Activated CD8-positive, alpha-beta memory T cell treated with anti-CD3 and anti-CD28 coated beads, Interleukin-2, amount 10 ng/mL, durations not matched to agents 7 days and 5 days (primary cell): ENCODE measurements at places on chromosomes 3 and 15. TPM values are rescaled to one million over a fixed set of nuclear protein-coding genes. Genes with fewer than 3 reads are reported as not detected.

The SHC4 gene
- 9.8 TPM for total RNA-seq

GRCh38 chr15:26805470-26805869, 32.6 kb upstream of the GABRB3 start:
- H3K27ac ChIP-seq = no peak overlapping the region
- no peaks in the 10 kb centered on the region for H3K36me3 ChIP-seq
- H3K4me1 ChIP-seq = no peaks in the 10 kb centered on the region

DNA sequence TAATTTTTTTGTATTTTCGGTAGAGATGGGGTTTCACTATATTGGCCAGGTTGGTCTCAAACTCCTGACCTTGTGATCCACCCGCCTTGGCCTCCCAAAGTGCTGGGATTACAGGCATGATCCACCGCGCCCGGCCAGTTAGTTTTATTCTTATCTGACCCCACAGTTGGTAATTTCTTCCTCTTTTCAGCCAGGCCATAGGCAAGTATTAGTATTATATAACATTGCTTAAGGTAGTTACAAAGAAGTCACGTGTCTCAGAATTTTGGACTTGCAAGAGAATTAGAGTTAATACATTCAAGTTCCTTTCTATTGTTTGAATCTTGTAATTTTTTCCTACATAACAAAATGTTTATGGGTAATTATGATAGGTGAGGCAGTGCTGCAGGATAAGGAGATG, 334.8 kb downstream of the LPP start:
- no peak overlapping the region for H3K27ac ChIP-seq
- H3K4me1 ChIP-seq = no peaks in the 10 kb centered on the region
- peaks cover 33% of the 10 kb centered on the region for H3K36me3 ChIP-seq
- no peak for DNase-seq

DNA sequence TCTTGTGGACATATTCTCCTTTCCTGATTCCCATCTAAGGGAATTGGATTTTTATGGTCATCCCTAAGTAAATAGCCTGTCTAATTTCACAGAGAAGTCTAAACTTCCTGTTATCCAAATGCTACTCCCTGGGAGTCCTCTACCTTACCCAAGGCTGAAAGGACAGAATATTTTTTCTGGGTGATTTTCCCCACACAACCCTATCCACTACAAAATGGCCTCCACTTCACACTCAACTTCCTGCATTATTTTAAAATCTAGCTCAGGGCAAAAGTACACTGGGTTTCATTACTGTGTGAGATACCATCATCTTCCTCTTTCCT, 77.5 kb upstream of the ABI3BP start:
- no peak overlapping the region for H3K4me3 ChIP-seq
- DNase-seq = no peak
- H3K4me1 ChIP-seq = no peaks in the 10 kb centered on the region
- H3K27me3 ChIP-seq = peaks cover 19% of the 10 kb centered on the region

DNA sequence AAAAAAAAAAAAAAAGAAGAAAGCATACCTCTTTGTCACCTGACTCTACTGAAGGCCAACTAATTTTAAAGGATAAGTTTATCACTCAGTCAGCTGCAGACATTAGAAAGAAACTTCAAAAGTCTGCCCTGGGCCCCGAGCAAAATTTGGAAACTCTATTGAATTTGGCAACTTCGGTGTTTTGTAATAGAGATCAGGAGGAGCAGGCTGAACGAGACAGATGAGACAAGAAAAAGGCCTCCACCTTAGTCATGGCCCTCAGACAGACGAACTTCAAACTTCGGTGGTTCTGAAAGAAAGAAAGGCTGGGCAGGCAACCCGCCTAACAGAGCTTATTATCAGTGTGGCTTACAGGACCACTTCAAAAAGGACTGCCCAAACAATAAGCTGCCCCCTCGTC, 18.5 kb downstream of the GLDN start:
- no peaks in the 10 kb centered on the region for H3K4me1 ChIP-seq
- no peak for DNase-seq
- no peak overlapping the region for H3K4me3 ChIP-seq
- no peaks in the 10 kb centered on the region for H3K36me3 ChIP-seq
- peaks cover 8% of the 10 kb centered on the region for H3K27me3 ChIP-seq
- no peak overlapping the region for H3K27ac ChIP-seq
